ENCODE measurements at places on chromosomes 6 and 20.

DNA sequence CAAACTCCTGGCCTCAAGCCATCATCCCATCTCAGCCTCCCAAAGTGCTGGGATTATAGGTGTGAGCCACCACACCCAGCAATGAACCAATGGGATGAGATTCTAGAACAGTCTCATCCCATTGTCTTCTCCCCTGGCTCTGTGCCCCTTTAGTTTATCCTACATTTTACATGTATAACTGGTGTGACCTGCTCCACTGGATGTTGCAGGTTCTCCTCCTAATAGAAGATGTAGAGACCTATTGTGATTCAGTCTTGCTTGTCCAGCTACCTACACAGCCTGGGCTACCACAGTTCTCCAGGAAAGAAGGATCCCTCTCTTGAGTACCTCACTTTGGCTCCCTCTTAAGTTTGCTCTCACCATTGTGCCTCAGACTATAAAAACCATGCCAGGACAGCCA lies 2.0 kb upstream of the FKBPL start:
- DNase-seq: no peak

DNA sequence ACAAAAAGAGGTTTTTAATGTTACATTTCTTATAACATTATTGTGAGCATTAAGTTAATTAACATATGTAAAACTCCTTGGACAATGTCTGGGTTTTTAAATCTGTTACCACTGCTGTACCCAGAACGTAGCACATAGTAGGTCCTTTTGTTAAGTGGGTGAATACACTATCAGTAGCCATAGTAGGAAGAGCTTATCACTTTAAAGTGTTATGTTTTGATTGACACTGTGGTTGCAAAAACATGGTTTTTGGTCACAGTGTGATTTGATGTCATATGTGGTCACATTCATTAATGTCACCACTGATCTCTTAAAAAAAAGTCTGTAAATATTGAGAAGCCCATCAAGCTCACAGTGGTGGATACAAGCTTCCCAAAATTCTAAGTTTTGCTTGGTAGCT lies 160.7 kb downstream of the PLCB1 start:
- no peak for DNase-seq

GRCh38 chr6:138943089-138943625 lies 44.9 kb downstream of the REPS1 start:
- DNase-seq: no peak

- no peak for DNase-seq
Observed at GRCh38 chr6:41284726-41285125, 1.8 kb downstream of the TREM1 start.

GRCh38 chr20:62878244-62879038 lies 16.8 kb upstream of the TCFL5 start:
- DNase-seq: no peak

- no peak for DNase-seq
Observed at GRCh38 chr20:6614836-6615235, 152.7 kb upstream of the BMP2 start.

DNA sequence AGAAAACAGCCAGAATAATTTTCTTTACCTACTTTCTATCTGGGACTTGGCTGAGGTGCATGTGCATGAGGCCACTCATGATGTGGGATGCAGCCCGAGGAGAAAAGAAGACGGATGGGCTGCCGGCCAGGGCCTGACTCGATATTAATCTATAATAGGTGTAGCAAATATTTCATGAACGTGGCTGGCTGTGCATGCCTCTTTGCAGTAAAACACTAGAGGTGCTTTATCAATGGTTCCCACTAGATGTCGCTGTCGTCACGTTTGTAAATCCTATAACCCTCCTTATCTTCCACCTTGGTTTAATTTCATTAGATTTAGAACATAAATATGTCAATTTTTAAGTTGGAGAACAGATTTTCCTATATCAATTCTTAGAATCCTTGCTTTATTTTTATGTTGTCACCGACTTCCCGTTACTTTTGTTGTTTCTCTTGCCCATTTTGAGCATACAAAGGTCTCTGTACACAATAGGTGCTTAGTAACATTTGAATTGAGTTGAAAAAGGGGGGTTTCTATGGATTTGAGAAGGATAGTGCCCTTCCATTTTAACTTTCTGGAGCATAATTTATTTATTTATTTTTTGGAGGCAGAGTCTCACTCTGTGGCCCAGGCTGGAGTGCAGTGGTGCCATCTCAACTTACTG lies 19.6 kb upstream of the FERMT1 start:
- DNase-seq: peak; percentile 77

- DNase-seq: no peak
Observed at GRCh38 chr20:23200914-23201313, 114.8 kb upstream of the CD93 start.

GRCh38 chr6:148128014-148128730 lies 214.5 kb upstream of the SASH1 start:
- no peak for DNase-seq

- DNase-seq: no peak
Observed at GRCh38 chr6:37483252-37483901, 16.3 kb downstream of the CCDC167 start.

DNA sequence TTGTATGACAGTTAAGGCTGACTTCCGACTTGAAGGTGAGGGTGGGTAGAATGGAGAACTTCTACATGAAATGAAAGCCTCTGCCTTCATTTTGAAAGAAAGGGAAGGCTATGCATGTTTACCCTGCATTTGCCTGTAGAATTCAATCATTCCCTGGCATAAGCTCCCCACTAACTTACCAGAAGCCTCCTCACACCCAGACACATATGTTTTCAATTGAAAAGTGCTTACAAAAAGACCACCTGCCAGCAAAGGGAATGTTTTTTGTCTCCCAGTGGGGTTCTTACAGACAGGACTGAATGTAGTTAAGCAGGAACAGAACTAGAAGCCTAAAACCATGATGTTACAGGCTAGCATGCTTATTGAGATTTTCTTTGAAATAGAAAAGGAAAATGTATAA lies 392.1 kb upstream of the HSF2 start:
- DNase-seq: no peak

- DNase-seq: no peak
Observed at GRCh38 chr6:43376551-43376981, 7.1 kb upstream of the ZNF318 start.

DNA sequence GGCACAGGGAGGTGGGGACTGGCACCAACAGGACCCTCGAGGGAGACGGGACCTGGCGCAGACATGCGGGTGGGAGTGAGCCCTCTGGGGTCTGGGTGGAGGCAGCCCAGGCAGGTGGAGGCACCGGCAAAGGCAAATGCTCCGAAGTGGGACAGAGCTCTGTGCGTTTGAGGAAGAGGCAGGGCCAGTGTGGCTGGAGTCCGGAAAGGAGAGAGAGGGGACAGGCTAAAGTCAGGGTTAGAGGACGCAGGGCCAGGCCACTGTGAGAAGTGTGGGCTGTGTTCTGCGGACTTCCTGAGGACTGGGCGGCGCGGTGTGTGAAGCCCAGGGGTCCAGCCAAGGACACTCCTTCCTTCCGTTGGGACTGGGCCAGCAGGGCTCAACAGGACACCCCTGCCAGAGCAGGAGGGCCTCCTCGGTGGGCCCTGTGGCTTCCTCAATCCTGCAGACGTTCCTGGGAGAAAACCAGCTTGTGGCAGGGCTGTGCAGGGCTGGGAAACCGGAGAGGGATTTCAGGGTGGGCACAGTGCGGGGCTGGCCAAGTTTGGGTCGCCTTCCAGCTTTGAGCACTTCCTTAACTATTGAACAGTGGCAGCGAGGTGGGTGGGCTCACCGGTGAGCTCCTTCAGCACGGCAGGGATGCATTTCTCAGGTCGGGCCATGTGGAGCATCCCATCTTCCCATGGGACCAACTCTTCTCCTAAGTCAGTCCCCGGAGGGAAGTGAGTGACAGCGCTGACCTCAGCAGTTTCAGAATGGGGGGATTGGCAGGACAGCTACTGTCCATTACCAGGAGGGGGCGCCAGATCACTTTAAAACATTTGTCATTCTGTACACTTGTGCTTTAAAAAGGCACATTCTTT lies 22.5 kb downstream of the MOCS3 start:
- peak; percentile 77 for DNase-seq

DNA sequence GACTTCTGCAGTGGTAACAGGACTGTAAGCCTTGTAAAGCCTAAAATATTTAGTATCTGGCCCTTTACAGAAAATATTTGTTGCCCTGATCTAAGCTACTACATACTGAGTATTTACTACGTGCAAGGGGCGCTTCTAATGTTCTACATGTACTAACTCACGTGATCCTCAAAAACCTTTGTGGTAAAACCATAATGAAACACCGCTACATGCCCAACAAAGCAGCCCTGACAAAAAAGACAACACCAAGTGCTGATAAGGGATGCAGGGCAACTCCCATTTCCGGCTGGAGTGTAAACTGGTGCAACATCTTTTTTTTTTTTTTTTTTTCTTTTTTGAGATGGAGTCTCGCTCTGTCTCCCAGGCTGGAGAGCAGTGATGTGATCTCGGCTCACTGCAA lies 85.0 kb downstream of the SULF2 start:
- DNase-seq: no peak

- DNase-seq: no peak
Observed at GRCh38 chr6:136562211-136562610, 12.0 kb upstream of the MAP7 start.
